ENCODE measurements at places on chromosomes 1 and 21.

- no peak for DNase-seq
These were observed 59.9 kb upstream of the KCNK1 start for GRCh38 chr1:233554037-233554436.

GRCh38 chr1:156599811-156600210 lies 1.5 kb downstream of the GPATCH4 start:
- DNase-seq = no peak

GRCh38 chr1:150613061-150613920 lies 16.1 kb downstream of the ENSA start:
- DNase-seq = no peak

- no peak for DNase-seq
These were observed 66.7 kb downstream of the XCL1 start for GRCh38 chr1:168643152-168643551.

- no peak for DNase-seq
These were observed 92.7 kb upstream of the ATP1B1 start for GRCh38 chr1:169013821-169014220.

- DNase-seq = no peak
These were observed 123.3 kb downstream of the PCNX2 start for GRCh38 chr1:233172201-233172600.

- no peak for DNase-seq
These were observed 40.6 kb downstream of the ZBTB17 start for GRCh38 chr1:15935056-15935950.

DNA sequence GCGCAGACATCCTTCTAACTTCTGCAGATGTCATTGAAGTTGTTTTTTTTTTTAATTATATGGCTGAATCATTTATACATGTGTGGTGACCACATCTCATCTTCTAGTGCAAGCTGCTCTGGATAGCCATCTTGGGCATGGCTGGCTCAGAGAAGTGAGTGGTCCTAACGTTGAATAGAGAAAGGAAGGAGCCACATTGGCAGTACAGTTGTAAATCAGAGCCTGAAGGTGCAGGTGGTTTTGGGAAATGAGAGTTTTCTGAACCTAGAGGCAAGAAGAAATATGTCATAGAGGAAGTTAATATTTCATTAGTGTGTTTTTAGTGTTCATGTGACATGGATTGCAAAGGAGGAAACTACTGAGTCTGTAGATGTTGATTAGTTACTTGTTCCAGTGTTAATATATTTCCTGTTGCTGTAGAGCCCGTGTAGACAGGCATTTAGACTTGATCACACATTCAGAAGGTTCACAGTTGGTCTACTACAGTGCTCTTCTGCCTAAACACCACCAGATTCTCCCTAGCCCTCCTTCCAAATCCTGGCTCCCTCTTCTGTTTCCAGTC lies 163.7 kb downstream of the ROR1 start:
- no peak for DNase-seq

GRCh38 chr1:212987702-212988322 lies 27.9 kb downstream of the ANGEL2 start:
- DNase-seq = no peak

DNA sequence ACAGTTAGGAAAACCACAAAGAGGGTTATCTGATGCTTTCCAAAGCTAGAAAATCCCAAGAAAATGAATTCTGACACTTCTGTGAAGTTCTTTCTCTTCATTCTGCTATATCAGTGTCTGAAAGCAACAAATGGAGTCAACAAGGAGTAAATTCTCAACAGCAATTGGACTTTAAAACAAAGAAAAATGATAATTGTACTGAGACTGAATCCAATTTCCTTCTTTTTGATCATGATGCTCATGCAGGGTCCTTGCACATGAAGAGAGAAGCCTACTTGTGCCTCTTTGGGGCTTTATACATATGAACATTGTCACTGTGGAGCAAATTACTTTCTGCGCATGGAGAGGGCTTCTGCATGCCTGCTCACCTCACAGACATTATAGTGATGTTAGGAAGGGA lies at the start of gene OR10J5:
Gene OR10J5, minus strand, starts transcription at position 101 of the 400 bp plus-strand sequence. Its CDS starts 0 bp downstream, at position 101.
- no peak for DNase-seq

DNA sequence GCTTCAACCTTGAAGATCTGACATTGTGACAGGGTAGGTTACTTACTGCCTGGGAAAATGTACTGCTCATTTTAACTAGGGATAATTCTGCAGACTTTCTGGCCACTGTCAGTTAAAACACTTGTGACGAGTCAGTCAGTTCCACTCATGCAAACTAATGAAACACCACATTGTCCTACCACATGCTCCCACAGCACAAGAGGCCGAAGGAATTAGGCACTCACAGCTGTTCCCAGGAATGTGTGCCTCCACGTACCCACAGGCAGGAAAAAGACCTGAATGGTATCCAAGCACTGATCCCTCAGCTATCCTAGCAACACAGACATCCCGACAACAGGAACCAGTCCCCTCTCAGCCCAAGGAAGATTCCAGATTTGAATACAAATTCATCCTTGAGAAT lies 12.3 kb downstream of the BCAR3 start:
- no peak for DNase-seq

DNA sequence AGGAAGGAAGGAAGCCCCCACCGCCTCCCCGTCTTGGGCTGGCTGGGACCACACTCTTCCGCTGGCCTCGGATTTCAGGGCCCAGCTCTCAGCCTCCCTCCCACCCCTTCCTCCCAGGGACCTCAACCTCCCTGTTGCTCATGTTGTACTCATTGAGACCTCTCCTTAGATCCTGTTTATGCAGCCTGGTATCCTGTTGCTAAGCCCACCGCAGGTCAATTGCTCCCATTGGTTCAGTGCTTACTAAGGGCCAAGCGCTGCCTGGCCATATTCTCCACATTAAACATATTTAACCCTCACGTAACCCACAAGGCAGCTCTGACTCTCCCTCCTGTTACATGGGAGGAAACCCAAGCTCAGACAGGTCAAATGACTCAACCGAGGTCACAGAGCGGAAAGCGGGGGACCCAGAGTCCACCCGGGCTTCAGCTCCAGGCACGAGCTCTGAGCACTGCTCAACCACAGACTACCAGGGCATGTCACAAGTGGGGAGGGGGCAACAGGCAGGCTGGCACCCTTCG lies 23.2 kb upstream of the H6PD start:
- DNase-seq = no peak

DNA sequence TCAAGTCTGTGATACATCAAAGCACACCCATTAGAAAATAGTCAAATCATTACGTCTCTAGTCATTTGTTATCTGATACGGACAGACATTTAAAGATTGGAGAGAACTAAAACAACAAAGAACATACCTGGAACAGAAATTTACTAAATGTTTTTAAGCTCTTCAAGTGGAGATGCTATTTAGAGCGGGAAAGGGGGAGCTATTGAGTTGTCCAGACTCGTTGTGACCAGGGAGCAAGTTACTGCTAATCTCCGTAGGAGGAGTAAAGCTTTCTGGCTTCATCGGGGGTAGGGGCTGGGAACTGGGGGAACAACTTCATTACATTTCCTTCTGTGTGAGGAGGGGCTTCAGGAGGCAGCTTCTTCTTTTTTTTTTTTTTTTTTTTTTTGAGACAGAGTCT lies 129.7 kb downstream of the RNF220 start:
- DNase-seq = no peak

DNA sequence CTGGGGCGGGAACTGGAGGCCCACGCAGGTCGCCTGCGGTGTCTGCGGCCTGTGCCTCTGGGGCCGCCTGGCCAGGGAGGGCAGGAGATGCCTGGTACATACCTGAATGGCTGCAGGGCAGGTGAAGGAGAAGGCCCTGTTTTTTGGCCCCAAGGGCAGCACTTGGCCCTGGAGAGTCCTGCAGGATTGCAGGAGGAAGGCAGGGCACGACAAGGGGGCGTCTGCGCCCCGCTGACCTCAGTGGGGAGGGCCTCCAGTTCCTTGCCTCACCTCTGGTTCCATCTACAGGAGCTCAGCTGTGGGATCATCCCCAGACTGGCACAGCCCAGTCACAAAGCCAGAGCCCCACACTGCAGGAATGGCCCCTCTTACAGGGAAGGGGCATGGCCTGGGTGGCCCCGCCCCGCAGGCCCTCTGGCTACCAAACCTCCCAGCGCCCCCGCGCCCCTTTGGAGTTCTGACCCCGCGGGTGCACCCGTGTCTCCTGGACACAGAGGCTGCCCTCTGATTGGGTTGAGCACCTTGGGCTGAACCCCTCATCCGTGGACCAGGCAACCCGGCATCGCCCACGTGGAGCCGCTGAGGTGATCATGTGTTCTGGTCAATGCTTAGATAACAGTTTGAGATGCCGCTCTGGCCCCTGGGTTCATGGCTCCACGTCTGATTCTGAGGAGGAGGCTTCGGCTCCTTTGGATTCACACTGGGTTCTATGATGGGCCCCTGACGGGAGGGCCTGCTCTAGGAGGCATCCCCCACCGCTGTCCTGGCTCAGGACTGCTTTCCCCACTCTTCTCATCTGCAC lies 1.3 kb upstream of the PEX10 start:
- no peak for DNase-seq

DNA sequence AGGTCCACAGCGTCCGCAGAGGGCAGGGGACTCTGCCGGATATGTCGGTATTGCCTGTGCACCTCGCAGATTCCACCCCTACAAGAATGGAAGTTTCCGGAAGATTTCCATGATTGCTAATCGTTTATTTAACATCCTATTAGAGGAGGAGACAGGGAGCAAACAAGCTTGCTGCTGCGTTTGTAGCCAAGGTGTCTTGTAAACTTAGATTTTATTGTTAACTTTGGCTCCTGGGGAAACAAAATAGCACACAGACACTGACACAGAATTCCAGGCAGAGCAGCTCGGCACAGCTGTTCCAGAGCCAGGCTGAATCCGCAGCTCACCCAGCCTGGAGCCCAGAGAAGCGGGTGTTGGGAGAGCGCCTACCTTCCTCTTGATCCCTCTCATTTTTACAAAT lies 75.7 kb downstream of the AJAP1 start:
- DNase-seq = no peak

DNA sequence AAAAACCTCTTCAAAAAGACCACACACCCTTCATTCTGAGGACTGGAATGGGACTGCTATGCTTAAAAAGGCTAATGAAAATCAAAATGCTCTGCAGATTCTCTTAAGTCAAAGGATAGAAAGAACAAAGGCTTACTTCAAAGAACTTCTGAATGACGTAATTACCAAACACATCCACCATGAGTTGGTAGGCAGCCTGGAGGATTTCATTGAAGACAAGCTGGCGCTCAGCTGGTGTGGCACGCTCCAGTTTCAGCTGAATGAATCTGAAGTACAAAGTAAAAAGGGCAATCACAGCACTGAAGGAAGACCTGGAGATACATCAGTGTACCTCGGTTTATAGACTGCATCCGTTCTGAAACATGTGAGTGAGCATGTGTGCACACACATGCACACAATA lies 43.5 kb upstream of the SDC3 start:
- no peak for DNase-seq

DNA sequence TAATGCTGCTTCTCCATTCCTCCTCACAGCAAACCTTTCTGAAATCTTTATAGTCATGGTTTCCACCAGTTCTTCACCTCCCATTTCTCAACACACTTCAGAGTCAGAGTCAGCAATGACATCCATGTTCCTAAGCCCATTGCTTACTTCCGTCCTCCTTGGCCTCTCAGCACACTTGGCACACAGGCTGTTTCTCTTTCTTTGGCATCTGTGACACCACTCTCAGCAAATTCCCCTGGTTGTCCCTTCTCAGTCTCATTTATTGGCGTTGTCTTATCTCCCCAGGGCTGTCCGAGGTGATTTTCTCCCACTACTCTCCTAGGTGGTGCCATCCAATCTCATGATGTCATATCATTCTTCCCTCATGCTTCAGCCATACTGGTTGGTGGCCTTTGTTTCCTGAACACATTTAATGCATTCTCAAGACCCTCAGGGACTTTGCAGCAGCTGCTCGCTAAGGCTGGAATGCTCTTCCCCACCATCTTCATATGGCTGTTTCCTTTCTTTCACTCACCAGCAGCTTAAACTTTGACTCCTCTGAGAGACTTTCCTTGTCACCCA lies 3.3 kb upstream of the LGALS8 start:
- no peak for DNase-seq

DNA sequence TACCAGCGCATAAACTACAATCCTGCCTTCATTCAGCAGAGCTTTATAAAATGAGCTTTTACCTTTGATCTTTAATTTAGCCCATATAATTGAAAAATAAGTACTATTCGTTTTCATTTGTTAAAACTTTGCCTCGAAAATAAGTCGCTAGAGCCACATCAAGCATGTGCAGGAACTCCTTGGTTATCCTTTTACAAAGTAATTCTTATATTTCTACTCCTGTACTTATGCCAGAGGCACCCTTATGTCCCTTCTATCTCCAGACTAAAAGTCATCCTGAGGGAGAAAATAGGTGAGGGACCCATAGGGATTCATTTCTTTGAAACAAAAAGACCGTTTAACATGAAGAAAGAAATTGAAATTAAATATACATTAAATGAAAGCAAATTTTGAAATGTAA lies 278.2 kb upstream of the C1orf105 start:
- no peak for DNase-seq

- DNase-seq = no peak
These were observed 394.8 kb downstream of the USP25 start for GRCh38 chr21:16124378-16125138.

DNA sequence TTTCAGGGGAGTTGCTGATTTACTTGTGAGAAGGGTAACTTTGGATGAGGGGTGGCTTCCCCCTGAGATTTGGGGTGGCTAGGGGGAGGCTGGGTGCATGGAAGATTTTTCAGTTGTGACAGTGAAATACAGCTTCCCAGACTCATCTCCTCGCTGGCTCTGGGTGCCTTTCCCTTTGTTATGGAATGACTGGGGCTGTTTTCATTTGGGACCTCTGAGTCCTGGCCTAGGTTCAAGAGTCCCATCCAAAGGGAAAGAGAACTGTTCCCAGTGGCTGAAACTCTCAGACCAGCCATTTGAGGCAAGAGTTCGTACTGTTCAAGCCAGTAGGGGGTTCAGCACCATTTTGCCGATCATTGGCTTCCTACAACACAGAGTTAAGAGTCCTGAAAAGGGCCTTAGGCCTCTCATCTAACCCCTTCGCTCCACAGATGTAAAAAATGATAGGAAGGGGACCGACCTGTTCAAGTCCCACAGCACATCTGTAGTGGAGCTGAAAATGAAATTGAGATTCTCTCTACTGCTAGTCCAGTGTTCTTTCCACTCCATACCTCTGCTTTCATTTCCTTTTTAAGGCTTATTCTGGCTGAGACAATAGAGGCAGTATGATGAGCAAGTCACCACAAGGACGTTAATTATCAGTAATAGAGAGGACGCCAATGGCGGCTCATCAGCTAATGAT lies 958 bp downstream of the DDR2 start:
- DNase-seq = no peak

DNA sequence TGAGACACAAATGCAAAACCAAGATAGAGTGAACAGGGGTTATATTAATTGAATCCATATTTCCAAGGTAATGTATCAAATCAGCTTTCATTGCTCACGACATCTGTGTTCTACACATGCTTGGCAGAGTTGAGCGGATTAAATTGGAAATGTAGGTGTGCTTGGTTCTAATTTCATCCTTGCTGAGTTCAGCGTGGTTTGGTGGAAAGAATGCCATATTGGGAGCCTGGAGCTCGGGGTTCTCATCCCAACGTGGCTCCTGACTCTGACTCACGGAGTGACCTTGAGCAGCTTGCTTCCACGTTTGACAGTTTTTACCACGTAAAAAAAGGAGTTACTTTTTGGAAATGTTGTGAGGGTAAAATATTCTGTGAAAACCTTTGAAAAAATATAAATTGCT lies 92.0 kb downstream of the MTR start:
- no peak for DNase-seq

GRCh38 chr1:224745924-224746323 lies 129.8 kb downstream of the CNIH3 start:
- no peak for DNase-seq
